Large intestine (tissue), 12 donors: ENCODE measurements at places on chromosomes 2 and 18. TPM values are rescaled to one million over a fixed set of nuclear protein-coding genes. Genes with fewer than 3 reads are reported as not detected.

LONRF2 gene
- 3.2 TPM for polyA plus RNA-seq

GRCh38 chr2:55425431-55425831 lies 5.8 kb upstream of the CCDC88A start:
- H3K36me3 ChIP-seq, result no peaks in the 10 kb centered on the region
- H3K4me1 ChIP-seq, result peaks cover 2% of the 10 kb centered on the region
- DNase-seq, result no peak
- H3K27ac ChIP-seq, result no peak overlapping the region

CYB5A gene
- polyA plus RNA-seq, result 112 TPM

IL1R1 gene
- 21.6 TPM for polyA plus RNA-seq

DNA sequence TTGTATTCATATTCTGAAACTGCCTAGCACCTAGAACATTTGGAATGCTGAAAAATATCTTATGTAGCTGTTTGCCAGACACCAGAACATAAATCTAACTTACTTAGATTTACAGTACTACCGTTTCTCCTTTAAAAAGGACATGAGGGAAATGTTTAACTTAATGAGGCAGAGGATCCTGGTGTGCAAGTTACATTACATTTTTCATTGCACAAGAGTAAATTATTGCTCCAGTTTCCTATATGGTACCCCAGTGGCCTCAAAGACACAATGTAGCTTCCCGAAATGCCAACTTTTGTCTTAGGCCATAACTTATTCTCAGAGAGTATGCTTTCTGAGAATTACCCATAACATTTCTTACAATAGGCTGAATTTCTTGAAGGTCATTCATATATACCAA lies 105.5 kb upstream of the DTNA start:
- H3K4me3 ChIP-seq, result no peak overlapping the region
- H3K27ac ChIP-seq, result no peak overlapping the region
- no peaks in the 10 kb centered on the region for H3K27me3 ChIP-seq

DNA sequence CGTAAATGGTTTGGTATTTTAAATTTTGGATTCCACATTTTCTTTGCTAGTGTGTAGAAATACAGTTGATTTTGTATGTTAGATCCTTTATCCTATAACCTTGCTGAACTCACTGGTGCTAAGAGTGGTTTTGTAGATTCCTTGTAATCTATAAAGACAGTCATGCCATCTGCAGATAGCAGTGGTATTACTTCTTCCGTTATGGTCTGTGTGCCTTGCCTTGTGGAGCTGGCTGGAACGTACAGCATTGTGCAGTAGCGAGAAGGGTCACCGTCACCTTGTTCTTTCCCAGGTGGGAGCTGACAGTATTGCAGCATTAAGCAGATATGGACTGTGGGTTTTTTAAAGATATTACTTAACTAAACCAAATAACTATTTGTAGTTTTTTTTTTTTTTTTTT lies 33.7 kb downstream of the ATP9B start:
- no peak overlapping the region for H3K27ac ChIP-seq
- no peak overlapping the region for H3K4me3 ChIP-seq
- DNase-seq, result no peak
- H3K27me3 ChIP-seq, result no peaks in the 10 kb centered on the region

DNA sequence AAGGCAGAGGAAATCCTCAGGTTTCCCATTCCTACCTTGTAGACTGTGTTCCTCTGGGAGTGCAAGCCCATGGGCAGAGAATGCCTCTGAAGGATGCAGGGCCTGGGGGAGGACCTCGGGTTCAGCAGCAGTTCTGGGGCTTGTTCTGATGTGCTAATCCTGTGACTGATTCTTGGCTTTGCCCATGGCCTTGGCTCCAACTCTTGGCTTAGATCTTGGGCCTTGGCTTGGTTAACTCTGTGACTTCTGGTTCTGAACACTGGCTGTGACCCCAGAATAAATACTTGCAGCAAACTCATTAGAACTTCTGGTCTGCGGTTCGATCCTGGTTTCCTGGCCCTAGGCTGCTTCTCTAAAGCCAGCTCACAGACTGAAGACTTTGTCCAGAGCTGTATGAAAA lies 366.9 kb upstream of the ZEB2 start:
- H3K27ac ChIP-seq, result no peak overlapping the region
- no peaks in the 10 kb centered on the region for H3K36me3 ChIP-seq
- H3K4me3 ChIP-seq, result no peak overlapping the region
- H3K27me3 ChIP-seq, result no peaks in the 10 kb centered on the region
- no peak for DNase-seq

DNA sequence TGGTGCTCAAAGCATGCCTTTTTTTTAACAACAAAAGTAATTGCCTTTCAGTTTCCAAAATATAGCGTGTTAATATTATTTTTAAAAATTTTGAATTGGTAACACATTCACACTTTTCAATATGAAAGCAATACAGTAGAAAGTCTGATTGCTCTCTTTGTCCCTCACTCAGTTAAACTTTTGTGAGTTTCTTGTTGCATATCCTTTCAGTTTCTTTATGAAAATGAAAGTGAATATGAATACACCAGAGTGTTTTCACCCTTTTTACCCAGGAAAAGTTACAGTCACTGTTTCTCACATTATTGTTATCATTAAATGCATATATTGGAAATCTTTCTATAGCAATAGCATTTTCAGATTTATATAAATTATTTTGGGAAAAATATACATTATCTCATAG lies 377.4 kb upstream of the CRIM1 start:
- no peak for DNase-seq
- no peak overlapping the region for H3K4me3 ChIP-seq
- H3K27me3 ChIP-seq, result no peaks in the 10 kb centered on the region

- H3K4me1 ChIP-seq, result no peaks in the 10 kb centered on the region
- H3K27me3 ChIP-seq, result no peaks in the 10 kb centered on the region
- no peak overlapping the region for H3K4me3 ChIP-seq
- no peak overlapping the region for H3K27ac ChIP-seq
Observed at GRCh38 chr2:4873364-4873763, 818.8 kb upstream of the SOX11 start.

DNAH7 gene
- polyA plus RNA-seq, result 1.5 TPM

CHRNG gene
- polyA plus RNA-seq, result 0.21 TPM

- H3K4me1 ChIP-seq, result peaks cover 13% of the 10 kb centered on the region
- H3K27ac ChIP-seq, result no peak overlapping the region
- peak; percentile 72 for DNase-seq
- H3K36me3 ChIP-seq, result peaks cover 5% of the 10 kb centered on the region
- no peaks in the 10 kb centered on the region for H3K27me3 ChIP-seq
- no peak overlapping the region for H3K4me3 ChIP-seq
Observed at GRCh38 chr18:74249181-74249968, 42.4 kb downstream of the CYB5A start.

DNA sequence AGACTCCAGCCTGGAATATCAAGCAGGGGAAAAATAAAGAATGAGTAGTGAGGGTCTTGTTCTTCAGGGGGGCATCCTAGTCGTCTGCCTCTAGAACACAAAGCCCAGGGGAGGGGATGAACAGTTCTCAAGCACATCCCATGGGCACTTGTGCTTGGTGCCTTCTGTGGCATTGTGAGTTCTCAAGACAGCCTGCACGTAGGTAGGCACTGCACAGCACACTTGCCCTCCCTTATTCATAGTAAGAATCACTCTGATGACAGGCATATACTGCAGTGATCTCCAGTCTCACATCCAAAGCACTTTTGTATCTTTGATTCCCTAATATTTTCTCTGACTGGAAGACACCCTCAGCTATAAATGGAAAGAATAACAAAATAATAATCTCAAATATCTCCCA lies 104.7 kb upstream of the CNGA3 start:
- no peaks in the 10 kb centered on the region for H3K36me3 ChIP-seq
- H3K27me3 ChIP-seq, result peaks cover 4% of the 10 kb centered on the region
- no peak for DNase-seq
- H3K4me1 ChIP-seq, result no peaks in the 10 kb centered on the region

OTOS gene
- not detected for polyA plus RNA-seq

DNA sequence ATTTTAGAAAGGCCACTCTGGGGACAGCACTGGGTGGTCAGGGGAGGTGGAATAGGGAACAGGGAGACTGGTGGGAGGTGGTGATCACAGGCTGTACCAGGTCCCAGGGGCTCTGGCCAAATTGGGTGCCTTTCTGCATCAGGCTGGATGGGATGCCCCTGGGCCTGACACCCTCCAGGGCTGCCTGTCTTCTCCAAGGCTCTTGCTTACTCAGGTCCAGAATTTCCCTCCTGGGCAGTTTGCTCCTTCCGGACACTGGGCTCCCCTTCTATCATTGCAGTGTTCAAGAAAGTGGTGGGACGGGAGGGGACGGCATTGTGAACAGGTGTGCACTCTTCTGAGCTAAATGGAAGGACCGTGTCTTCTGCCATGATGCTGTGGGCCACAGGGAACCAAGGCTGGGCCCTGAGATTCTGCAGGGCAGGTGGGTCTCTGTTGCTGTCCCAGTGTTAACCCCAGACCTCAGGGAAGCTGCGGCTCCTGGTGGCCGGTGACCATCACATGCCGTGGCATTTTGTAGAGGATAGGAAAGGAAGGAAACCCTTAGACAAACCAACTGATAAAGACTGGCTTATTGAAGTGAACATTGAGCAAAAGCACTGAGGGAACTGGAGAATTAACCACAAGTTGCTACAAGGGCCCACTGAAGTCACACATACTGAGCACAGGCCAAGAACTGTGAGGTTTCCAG lies 93.7 kb upstream of the HS6ST1 start:
- no peak for DNase-seq
- no peak overlapping the region for H3K4me3 ChIP-seq
- no peaks in the 10 kb centered on the region for H3K4me1 ChIP-seq
- H3K36me3 ChIP-seq, result no peaks in the 10 kb centered on the region
- no peaks in the 10 kb centered on the region for H3K27me3 ChIP-seq
- no peak overlapping the region for H3K27ac ChIP-seq

POMC gene
- 4.0 TPM for polyA plus RNA-seq

DNA sequence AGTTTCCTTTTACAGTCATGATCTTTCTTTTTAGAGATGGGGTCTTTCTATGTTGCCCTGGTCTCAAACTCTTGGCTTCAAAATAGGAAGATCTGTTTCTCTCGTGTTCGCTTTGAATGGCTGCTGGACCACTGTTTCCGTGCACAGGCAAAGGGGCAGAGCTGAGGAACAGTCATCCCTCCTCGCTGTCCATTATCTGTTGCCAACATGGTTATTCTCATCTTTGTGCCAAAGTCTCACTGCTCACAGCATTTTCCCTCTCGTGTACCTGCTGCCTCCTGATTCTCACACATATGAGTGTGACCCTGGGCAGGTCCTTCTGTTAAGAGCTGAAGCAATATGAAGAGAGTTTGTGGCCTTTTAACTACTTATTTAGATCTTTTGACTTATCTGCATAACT lies 28.0 kb upstream of the CCNYL1 start:
- no peak overlapping the region for H3K4me3 ChIP-seq
- H3K36me3 ChIP-seq, result no peaks in the 10 kb centered on the region
- no peaks in the 10 kb centered on the region for H3K27me3 ChIP-seq

GRCh38 chr2:231941673-231942072 lies 15.5 kb upstream of the NPPC start:
- H3K36me3 ChIP-seq, result no peaks in the 10 kb centered on the region
- H3K27me3 ChIP-seq, result peaks cover 3% of the 10 kb centered on the region
- no peaks in the 10 kb centered on the region for H3K4me1 ChIP-seq
- H3K27ac ChIP-seq, result no peak overlapping the region
- DNase-seq, result no peak

- no peak overlapping the region for H3K27ac ChIP-seq
- H3K4me3 ChIP-seq, result no peak overlapping the region
- H3K36me3 ChIP-seq, result no peaks in the 10 kb centered on the region
- no peaks in the 10 kb centered on the region for H3K4me1 ChIP-seq
Observed at GRCh38 chr2:133194362-133194655, 374.0 kb downstream of the NCKAP5 start.

GRCh38 chr2:165582863-165583506 lies 113.5 kb downstream of the CSRNP3 start:
- H3K4me1 ChIP-seq, result no peaks in the 10 kb centered on the region
- no peaks in the 10 kb centered on the region for H3K36me3 ChIP-seq
- H3K27me3 ChIP-seq, result no peaks in the 10 kb centered on the region
- DNase-seq, result no peak

- H3K27ac ChIP-seq, result no peak overlapping the region
- H3K36me3 ChIP-seq, result no peaks in the 10 kb centered on the region
- no peaks in the 10 kb centered on the region for H3K27me3 ChIP-seq
- H3K4me3 ChIP-seq, result no peak overlapping the region
- H3K4me1 ChIP-seq, result no peaks in the 10 kb centered on the region
Observed at GRCh38 chr2:107202962-107203591, 317.1 kb upstream of the ST6GAL2 start.

DNA sequence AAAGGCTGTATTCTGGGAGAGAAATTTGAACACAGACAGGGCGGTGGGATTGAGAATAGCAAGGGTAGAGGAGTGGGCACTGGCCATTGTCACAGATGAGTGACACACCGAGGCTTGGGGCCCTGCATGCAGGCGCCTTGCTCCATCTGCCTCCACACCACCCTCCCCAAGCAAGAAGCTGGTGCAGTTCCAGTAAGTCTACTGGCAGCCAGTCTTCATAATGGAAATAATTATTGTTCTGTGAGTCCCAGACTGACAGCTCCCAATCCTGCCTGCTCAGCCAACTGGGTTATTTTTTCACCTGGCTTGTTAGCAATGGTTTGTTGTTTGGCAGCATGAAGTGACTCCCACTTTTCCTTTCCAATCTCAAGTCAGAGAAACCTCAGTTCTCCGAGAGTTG lies 13.0 kb downstream of the TTC32 start:
- no peak overlapping the region for H3K27ac ChIP-seq
- no peaks in the 10 kb centered on the region for H3K4me1 ChIP-seq
- DNase-seq, result no peak

COL4A3 gene
- 0.19 TPM for polyA plus RNA-seq

- H3K27ac ChIP-seq, result no peak overlapping the region
- DNase-seq, result no peak
- no peaks in the 10 kb centered on the region for H3K4me1 ChIP-seq
Observed at GRCh38 chr18:62939926-62940325, 224.6 kb downstream of the PHLPP1 start.

- H3K27me3 ChIP-seq, result no peaks in the 10 kb centered on the region
- DNase-seq, result no peak
- no peak overlapping the region for H3K4me3 ChIP-seq
- H3K36me3 ChIP-seq, result peaks cover 3% of the 10 kb centered on the region
Observed at GRCh38 chr2:218727502-218728165, 17.0 kb downstream of the TTLL4 start.

- no peak for DNase-seq
- H3K4me1 ChIP-seq, result no peaks in the 10 kb centered on the region
- H3K27ac ChIP-seq, result no peak overlapping the region
Observed at GRCh38 chr2:39629646-39630045, 36.1 kb upstream of the TMEM178A start.

DNA sequence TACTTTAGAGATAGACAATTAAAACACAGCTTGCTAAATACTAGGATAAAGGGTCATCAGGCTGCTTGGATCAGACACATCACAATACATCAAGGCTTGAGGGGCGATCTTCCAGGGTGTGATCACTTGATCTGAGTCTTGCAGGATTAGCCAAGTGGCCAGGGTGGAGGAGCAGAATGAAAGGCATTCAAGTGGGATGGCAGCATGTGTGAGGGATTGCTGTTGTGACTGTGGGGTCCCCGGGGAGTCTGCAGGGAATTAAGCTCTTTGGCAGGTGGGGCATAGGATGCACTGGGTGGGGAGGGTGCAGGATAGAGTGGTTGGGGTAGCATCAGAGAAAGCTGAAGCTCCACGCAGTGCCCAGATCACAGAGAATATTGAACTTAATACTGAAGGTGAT lies 58.0 kb upstream of the TMEM163 start:
- no peak for DNase-seq
- H3K4me3 ChIP-seq, result no peak overlapping the region
- H3K27me3 ChIP-seq, result no peaks in the 10 kb centered on the region
- no peak overlapping the region for H3K27ac ChIP-seq
- peaks cover 5% of the 10 kb centered on the region for H3K4me1 ChIP-seq

- no peak for DNase-seq
- no peaks in the 10 kb centered on the region for H3K36me3 ChIP-seq
- peaks cover 7% of the 10 kb centered on the region for H3K4me1 ChIP-seq
- H3K27me3 ChIP-seq, result no peaks in the 10 kb centered on the region
- H3K27ac ChIP-seq, result no peak overlapping the region
Observed at GRCh38 chr2:66240286-66240685, 194.6 kb upstream of the MEIS1 start.
